ENCODE measurements at places on chromosomes 12 and 14.
A peak's percentile ranks its signal among the peaks of the same experiment; 100 is the strongest.

DNA sequence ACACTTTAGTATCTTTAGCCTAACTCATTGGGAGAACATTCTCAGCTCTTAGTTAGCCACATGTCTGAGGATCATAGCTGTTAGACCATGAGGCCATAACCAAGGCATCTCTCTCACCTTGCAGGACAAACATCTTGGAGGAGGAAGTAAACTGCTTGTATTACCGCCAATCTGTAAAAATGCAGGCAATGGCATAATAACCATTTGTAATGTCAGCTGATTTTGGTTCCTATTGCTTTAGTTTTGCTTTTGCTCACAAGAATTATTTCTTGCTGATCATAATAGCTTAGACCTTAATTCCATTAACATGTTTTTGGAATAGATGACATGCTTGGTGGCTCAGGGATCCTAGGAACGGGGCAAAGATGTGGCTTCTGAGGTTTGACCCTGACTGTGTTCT is 16.4 kb upstream of the GSG1 start:
- DNase-seq = no peak

DNA sequence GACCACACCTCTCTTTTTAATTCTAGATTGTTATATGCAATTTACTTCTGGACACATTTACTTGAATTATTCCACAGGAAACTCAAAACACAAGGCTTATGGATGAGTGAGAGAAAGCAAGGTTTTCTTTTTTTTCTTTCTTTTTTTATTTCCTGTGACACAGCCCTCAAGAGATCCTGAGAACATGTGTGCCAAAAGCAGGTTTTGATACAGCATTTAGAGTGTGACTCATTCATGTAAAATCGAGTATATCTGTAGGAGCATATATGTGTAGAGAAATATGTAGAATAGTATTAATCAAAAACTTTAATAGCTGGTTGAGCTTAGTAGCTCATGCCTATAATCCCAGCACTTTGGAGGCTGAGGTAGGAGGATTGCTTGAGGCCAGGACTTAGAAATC is 4.4 kb upstream of the MAX start:
- no peak for DNase-seq

DNA sequence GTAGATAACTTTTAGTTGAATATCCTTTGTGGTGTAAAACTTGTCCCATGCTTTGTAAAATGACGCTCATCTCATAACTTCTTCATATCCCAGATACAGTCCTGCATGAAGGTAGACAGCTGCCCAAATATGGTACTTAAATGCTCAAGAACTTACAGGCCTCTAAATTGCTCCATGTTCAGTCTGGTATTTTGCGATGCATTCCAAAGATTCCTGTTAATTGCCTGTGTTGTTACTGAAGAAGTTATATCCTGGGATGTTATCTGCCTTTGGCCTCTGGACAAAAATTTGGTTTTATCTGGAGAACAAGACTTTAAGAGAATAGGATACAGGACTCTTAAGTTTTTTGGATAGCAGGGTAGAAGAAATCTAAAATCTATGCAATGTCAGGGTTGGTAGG is 473.0 kb downstream of the PCNX1 start:
- DNase-seq = peak; percentile 57

- DNase-seq = no peak
These were observed 5.9 kb upstream of the DEGS2 start for GRCh38 chr14:100165376-100165775.

GRCh38 chr12:76708296-76708695 is 55.6 kb upstream of the ZDHHC17 start:
- no peak for DNase-seq

- DNase-seq = no peak
These were observed 51.4 kb downstream of the NCOR2 start for GRCh38 chr12:124515981-124516380.

GRCh38 chr14:73234029-73234428 is 3.3 kb upstream of the PAPLN start:
- no peak for DNase-seq

DNA sequence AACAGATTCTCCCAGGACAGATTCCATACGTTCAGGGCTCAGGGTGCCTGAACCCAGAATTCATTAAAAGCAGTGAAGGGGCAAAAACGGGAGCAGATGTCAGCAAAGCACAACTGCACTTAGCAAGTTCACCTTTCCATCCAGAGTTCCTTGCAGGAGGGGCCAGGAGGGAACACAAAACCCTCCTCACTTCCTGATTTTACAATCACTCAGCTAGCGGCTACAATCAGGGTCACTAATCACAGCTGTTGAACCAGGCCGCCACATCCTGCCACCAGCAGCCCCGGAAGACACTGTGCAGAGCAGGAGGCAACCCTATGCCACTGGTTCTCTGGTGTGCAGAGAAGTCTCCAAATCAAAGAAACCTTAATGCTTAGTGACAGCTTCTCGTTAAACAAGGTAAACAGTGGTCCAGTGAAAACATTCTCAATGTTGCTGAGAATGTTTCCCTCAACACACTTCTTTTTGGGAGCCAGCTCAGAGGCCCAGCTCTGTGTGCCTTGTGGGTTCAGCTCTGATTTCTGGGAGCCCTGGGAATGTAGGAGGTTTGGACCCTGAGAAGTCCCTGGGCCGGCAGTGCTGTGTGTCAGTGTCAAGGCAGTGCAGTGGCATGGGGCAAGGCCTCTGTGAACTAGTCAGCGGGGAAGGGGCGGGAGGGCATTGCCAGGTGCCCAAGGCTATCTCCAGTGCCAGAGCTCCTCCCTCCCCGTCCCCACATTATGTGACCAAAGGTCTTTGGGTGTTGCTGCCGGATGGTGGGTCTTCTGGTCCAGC is 54.5 kb downstream of the VCPKMT start:
- DNase-seq = peak; percentile 60

- DNase-seq = no peak
These were observed 28.5 kb upstream of the PNMA1 start for GRCh38 chr14:73742520-73743238.

- DNase-seq = no peak
These were observed 9.4 kb downstream of the PTGR2 start for GRCh38 chr14:73861073-73861472.

DNA sequence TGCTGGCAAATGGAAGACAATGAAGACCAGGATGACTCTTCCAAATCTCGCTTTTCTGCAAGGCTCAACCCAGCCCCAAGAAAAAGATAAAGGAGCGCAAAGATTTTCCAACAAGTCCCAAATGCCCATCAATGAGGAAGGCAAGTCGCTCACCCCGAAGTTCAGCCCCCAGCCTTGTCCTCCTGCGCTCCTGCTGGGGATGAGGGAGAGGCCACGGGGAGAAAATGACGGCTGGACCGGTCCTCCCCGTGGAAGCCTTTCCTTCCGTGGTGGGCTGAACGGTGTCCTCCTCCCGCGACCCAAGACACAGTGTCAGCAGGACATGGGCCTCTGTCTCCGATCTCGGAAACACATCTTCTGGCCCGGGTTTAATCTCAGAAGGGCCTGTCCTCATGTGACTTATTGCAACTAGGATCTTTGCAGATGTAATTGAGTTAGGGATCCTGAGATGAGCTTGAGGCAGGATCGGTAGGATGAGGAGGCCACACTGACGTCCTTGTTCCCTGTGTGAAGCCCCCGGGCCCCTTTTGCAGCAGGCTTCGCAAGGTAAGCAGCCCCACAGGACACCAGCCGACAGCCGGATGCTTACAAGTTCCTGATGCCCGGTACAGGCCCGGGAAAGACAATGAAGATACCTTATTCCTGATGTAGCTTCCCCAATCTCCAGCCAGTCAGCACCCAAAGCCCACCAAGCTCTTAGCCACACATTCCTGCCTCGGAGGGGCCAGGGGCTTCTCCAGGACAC is 64.2 kb downstream of the GALNT9 start:
- no peak for DNase-seq

DNA sequence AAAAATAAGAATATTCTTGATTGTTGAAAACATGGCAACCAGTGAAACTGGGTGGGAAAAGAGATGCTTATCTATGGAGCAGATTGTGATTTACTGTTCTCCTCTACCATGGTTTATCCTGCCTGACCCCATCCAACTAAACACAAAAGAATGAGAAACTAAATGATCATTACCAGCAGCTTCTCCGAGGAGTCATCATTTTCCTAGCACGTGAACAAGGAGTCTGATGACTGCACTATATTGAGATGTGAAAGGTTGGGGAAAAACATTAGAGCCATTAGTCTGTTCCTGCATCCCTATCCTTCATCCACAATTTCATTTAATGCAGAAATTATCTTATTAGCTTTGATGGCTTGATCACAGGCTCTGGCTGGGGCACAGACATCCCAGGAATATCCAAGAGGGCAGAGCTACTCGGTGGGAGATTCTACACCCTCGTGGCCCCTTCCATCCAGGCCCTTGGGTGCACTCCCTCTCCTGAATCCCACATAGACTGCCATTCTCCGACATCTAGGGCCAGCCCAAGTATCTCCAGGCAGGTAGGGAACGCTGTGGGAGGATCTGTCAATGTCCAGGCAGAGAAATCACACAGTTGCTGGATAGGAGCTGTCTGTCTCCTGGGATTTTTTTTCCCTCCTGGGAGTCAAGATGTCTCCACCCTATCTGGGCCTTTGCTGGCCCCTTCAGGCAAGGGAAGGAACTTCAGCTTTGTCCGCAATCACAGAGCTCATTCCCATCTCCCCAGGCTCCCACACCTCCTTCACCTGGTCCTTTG is 43.3 kb upstream of the DHRS4 start:
- peak; percentile 33 for DNase-seq

GRCh38 chr14:98466807-98467206 is 805.2 kb downstream of the BCL11B start:
- no peak for DNase-seq

DNA sequence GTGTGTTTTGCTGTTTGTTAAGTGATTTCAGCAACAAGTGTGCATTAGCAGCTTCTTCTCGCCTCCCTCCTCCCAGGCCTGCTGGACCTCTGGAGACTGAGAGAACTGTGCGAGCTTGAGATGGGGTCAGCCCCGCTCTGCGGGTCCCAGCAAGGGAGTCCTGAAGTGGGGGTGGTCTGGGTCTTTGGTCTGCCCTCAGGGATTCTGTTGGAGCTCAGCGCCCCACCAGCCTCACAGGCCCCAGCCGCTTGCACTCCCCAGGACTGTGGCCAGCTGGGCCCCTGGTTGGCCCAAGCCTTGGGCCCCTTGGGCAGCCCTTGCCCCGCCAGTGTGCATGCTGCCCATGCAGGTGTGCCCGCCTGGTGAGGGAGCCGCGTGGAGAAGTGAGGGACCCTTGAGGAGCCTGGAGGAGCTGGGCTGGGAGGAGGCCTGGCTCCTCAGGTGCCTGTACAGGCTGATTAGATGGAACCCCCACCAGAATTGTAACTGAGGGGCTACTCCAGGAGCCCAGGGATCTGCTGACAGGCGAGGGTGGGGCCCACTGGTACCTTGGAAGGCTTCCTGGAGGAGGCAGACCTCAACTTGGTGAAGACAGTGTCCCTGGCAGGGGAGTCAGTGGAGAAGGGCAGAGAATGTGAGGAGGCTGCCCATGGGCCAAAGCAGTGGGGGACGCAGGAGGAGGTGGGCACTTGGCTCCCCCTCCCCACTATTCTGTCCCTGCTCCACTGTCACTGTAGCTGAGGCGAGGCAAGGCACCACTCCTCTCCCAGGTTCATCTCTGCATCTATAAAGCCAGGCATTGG is 56.7 kb downstream of the BEGAIN start:
- no peak for DNase-seq

DNA sequence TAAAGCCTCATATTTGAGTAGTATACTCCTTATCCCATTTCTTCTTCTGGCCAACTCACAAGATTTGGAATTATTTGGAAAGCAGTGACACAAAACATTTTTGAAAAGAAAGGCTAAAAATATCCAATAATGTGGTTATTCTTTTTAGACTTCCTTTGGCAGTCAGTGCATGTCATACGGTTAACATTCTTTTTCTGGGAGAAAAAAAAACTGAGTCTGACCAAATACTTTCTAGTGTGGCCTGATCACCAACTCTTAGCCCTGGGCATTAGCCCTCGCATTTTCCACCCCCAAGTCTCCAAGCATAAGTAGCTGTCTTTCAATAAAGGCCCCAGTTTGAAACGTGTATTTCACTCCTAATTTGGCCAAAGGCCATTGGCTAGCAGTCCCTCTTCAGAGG is 5.9 kb downstream of the RASSF3 start:
- no peak for DNase-seq

GRCh38 chr14:34665785-34666435 is 36.0 kb upstream of the SNX6 start:
- DNase-seq = peak; percentile 47

DNA sequence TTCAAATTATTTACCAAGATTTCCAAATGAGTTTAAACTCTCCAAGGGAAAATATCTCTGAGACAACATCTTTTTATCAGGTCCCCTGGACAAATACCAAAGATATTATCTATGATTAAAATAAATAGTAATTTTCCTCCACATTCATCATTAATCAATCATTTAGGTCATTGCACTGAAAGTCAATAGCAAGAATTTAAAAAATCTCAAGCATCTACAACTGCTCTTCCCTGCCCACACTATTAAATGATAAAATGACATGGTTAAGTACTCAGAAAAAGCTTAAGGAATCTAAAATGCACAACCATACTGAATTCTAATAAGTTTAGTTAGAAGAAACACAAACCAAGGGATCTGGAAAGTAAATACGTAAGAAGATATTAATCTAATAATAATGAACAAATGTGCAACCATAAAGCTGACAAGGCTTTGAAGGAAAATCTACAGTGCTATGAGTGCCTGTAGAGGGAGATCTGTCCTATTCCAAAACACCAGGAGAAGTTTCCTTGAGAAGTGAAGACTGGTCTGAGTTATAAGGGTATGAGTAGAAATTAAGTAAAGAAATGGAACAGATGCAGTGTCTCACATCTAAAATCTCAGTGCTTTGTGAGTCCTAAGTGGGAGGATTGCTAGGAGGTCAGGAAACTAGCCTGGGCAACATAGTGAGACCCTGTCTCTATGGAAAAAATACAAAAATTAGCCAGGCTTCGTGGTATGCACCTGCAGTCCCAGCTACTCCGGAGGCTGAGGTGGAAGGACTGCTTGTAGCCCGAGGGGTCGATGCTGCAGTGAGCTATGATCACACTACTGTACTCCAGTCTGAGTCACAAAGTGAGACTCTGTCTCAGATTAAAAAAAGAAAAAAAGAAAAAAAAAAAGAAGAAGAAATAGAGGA is 19.2 kb downstream of the INTS13 start:
- no peak for DNase-seq

- no peak for DNase-seq
These were observed 27.2 kb downstream of the NGB start for GRCh38 chr14:77243853-77244252.

- no peak for DNase-seq
These were observed 14.1 kb downstream of the ALDH1L2 start for GRCh38 chr12:105069936-105070702.
